ENCODE measurements at places on chromosomes 11 and 22. TPM values are rescaled to one million over a fixed set of nuclear protein-coding genes. Genes with fewer than 3 reads are reported as not detected.

The PGA5 gene
- total RNA-seq = not detected

The YIF1A gene
- 123 TPM for total RNA-seq

The MRGPRX3 gene
- total RNA-seq = not detected

The TYMP gene
- 2.1 TPM for total RNA-seq

The IL18 gene
- 1.5 TPM for total RNA-seq

The POTEH gene
- total RNA-seq = not detected

The MARK2 gene
- total RNA-seq = 34.7 TPM

The MRGPRE gene
- total RNA-seq = not detected

The SLC43A3 gene
- 68.9 TPM for total RNA-seq

The MRPL17 gene
- 87.2 TPM for total RNA-seq

The OR5B21 gene
- total RNA-seq = not detected

The UBQLN3 gene
- total RNA-seq = not detected

The POU2AF2 gene
- not detected for total RNA-seq

The RFPL3 gene
- total RNA-seq = not detected

The SOX6 gene
- total RNA-seq = 0.14 TPM

The ACCSL gene
- not detected for total RNA-seq

The SPATA19 gene
- not detected for total RNA-seq

The OR52N4 gene
- total RNA-seq = not detected

The HIRA gene
- 30.9 TPM for total RNA-seq

The GRIA4 gene
- total RNA-seq = not detected

The PPARA gene
- total RNA-seq = 10.7 TPM

The KIF18A gene
- total RNA-seq = 18.5 TPM

The UBXN1 gene
- 113 TPM for total RNA-seq

The PRAME gene
- total RNA-seq = not detected

The RIMBP3B gene
- not detected for total RNA-seq

The SPON1 gene
- not detected for total RNA-seq

The RAPSN gene
- total RNA-seq = 1.6 TPM

The TRIM6 gene
- total RNA-seq = 5.6 TPM

The PLAAT2 gene
- not detected for total RNA-seq

The DAGLA gene
- 4.7 TPM for total RNA-seq

The SCGB1D2 gene
- total RNA-seq = not detected

The LINC01488 gene
- not detected for total RNA-seq

The LRRC32 gene
- total RNA-seq = 117 TPM

The JHY gene
- total RNA-seq = 3.9 TPM

The CNGA4 gene
- total RNA-seq = not detected

All from endothelial cell of umbilical vein (primary cell).